ENCODE measurements at places on chromosomes 5 and 9.

DNA sequence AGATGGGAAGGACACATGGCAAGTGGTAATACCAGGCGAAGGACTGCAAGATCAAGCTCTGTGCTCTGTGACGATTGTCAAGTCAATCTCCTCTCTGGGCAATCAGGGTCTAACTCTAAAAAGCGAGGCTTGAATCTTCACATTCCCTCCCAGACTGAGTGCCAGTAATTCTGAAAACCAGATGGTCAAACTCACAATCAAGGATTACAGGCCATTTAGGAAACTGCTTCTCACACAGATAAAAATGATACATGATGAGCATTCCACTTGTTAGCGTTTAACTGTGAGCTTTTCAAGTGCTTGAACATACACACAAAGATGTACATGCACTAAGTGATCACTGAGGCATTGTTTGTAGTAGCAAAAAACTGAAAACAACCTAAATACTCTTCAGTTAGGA, 210.1 kb downstream of the TRIM32 start:
- DNase-seq = no peak

- DNase-seq = no peak
Observed at GRCh38 chr9:101706261-101706798, 32.1 kb downstream of the GRIN3A start.

- DNase-seq = no peak
Observed at GRCh38 chr5:569358-569867, 42.7 kb upstream of the CEP72 start.

- DNase-seq = no peak
Observed at GRCh38 chr9:116653348-116654058, 33.6 kb upstream of the TRIM32 start.

DNA sequence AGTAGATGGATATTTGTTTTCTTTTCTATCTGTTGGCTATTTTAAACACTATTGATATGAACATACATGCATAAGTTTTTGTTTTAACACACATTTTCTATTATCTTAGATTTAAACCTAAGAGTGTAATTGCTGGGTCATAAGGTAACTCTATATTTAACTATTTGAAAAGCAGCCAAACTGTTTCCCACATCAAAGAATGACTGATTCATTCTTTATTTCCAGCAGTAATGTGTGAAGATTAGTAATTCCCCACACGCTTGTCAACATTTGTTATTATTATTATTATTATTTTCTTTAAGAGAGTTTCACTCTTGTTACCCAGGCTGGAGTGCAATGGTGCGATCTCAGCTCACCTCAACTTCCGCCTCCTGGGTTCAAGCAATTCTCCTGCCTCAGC, 1495.8 kb downstream of the EFNA5 start:
- DNase-seq = no peak

DNA sequence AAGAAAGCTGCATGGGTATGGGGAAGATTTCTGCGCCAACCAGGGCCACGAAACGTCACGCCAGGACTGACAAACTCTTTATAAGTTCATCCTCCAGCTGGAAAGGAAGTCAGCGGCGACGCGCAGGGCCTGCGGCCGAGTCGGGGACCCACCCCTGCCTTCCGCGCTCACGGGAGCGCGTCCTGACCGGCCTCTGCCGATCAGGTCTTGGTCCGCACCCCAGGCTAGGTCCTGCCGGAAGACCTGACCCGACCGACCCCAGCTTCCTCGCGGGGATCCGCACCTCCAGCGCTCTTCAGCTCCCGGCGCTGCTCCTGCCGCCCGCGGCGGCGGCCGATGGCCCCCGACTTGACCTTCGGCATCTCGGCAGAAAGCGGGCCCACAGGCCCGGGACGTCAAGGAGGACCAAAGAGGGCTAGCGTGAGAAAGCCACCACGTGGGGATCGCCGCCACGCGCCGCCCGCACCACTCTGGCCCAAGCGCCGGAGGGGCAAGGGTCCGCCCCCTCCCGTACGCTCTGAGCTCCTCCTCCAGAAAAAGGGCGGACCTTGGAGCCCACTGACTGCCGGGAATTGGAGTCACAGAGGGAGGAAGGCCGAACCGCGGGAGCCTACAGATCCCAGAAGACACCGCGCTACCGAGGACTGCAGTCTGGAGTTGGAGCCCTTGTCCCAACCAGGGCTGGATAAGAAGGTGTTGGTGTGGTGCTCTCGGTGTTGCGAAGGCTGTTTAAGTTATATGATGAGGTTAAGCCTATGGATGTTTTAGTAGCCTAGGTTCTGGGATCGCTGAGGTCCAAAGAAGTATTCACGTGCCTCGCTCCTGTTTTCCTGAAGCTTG, at the start of gene DIMT1:
DIMT1 (minus strand) TSS at position 495 of the 840 bp plus-strand sequence; CDS start at position 362, 133 bp downstream.
- peak; percentile 97 for DNase-seq

DNA sequence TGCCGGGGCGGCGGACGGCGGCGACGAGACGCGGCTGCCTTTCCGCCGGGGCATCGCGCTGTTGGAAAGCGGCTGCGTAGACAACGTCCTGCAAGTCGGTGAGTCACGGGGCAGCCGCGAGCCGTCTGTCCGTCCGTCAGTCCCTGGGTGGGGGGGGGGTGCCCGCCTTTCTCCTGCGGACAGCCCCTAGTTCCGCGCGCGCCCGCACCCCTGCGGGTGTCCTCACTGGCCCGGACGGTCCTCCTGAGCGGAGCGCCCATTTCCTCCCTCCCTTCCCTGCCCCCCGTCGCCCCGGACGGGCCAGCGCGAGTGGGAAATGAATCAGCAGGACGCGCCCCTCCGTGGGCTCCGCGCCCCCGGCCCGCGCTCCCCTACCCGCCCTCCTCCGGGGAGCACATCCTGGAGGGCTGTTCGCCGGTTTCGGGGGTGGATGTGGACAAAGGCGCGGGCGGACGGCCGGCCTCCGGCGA, 828 bp downstream of the ZSWIM6 start:
- peak; percentile 54 for DNase-seq

DNA sequence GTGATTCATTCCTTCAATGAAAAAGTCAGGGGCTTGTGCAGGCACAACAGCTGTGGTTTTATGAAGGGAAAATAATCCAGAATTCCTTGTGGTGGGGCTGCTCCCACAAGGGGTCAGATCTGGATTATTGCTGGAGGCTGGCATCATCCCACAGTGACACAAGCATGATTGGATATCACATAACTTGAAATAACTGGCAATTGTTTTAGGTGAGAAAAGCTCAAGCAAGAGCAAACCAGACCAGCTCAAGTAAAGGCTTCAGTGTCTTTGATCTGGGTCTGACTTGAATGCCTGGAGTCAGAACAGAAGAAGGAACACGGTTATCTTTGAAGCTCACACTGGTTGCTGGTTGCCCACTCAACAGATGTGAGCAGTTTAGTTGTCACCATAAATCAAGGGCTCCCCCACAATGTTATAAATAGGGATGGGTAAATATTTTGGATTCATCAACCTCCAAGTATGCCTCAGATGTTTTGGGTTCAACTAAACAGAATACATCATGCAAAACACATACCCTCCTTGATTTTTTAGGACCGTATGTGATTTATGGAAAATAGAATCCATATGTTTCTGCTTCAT, 3.1 kb upstream of the ZNF474 start:
- DNase-seq = no peak

DNA sequence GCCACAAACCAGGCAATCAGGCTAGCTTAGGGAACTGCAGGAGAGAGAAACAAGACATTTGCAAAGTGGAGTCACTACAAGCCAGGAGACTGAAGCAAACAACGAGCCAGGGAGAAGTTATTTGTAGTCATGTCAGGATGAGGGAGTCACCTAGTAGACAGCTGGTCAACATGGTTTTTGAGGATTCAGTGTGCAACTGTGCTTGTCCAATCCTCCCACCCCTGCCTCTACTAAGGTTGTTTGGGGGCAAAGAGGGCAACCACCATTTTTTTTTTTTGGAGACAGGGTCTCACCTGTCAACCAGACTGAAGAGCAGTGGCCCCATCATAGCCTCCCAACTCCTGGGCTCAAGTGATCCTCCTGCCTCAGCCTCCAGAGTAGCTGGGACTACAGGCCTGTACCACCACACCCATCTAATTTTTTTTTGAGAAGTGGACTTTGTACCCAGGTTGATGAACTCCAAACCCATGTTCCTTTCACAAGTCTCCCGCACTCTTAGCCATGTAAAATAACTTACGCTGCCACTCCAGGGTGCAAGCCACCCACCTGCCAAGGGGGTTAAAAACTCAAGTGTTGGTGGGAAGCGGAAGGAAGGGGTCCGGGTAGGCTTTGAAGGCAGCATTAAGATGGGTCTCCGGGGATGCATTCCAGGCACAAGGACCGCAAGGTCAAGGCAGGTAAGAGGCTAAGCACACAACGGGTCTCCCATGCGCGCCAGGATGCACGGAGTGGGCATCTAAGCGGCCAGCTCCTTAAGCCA, 995 bp downstream of the RPL35 start:
- no peak for DNase-seq

DNA sequence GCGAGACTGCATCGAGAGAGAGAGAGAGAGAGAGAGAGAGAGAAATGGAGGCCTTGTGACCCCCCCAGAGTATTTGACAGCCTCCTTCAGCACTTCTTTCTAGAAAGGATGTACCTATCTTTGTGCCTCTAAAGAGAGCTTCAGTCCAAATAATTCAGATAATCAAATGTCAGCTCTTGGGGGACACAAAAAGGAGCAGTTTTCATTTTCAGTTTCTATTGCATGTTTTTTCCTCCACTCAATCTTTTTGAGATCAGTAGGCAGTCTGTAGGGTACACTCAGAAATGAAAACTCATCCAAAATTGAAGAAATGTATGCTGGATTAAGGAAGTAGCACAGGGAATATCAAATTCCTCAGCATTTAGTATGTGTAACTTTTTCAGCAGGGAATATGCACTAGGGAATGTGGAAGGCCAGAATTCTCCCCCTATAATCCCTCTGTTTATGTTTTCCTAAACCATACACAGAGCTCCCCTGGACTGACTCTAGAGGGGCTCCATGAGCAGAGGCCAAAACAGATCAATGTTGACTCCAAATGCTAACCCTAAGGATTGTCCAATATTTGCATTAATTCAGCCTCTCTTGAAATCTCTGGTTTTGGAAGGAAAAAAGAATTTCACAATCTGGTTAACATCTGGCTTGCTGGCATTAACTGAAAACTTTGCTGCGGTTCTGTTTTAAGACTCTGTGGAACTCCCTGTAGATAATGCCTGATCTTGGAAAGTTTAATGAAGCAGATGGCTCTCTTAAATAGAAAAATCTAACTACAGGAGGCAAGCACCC, 250.1 kb downstream of the CEMIP2 start:
- DNase-seq = no peak

- DNase-seq = no peak
Observed at GRCh38 chr9:93243112-93243511, 59.2 kb downstream of the WNK2 start.

DNA sequence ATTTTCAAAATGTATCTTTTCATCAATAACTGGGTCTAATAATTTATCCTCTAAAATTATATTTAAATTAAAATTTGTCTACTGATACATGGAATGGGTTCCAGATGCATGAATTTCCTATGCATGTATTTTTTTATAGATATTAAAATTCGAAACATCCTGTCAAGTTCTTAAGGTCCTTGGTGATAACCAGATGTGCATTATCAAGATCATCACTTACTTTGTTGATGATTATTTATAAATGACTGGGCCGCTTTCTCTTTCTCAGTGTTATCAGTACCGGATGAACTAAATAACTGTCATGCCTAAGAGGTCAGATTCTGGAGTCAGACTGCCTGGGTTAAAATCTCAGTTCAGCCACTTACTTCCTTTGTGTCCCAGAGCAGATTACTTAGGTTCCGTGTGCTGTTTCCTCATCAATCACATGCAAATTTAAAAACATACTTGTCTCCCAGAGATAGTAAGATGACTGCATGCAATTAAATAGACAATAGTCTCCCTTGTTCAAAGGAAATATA, 124.3 kb downstream of the TEX10 start:
- DNase-seq = no peak

DNA sequence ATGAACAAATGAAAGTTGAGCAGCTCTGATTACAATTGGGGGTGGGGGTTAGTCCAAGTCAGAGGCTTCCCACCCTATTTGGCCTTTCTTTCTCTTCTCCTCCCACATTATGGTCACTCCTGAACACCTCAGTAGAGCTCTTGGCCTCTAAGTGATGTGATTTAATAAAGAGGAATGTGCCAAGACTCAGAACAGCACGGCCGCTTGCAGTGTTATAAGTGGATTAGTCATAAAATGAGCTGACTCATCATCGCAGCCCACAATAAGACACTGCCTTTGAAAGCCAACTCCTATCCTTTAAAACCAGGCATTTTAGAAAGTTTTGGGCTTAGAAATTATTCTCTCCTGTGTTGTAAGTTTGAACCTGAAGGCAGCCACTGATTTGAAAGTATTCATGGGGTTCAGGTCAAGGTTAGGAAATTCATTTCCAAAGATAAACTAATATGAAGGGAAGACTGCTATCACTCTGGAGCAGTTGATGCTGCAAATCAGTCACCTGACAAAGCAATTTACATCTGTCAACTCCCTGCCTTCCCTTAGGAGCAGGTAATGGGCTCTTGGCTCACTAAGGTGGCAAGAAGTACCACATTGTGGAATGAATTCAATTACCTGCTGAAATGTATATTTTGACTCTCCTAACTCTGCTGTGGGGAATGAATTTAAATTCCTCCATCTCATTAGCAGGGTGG, 283.6 kb upstream of the NMUR2 start:
- DNase-seq = peak; percentile 70

- DNase-seq = no peak
Observed at GRCh38 chr5:74179701-74180100, 460.8 kb downstream of the ENC1 start.

DNA sequence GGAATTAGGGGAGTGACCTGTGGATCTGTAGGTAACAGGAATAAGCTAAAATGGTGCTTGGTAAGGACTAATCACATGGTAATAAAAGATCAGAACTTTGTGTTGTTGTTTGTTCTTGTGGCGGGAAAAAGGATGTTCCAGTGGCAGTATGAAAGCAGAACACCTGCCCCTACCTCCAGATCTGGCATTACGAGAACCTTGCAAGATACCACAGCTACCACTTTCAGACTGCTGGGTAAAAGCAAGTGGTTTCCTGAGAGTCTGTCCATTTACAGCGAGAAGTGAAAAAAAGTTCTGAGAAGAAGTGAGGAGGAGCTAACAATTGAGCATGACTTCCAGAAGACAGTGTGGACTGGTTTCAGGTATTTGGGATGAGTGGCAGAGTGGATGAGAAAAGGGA, 252.5 kb downstream of the TLE4 start:
- DNase-seq = no peak

GRCh38 chr5:21831145-21831787, 1021.9 kb downstream of the CDH12 start:
- DNase-seq = no peak

DNA sequence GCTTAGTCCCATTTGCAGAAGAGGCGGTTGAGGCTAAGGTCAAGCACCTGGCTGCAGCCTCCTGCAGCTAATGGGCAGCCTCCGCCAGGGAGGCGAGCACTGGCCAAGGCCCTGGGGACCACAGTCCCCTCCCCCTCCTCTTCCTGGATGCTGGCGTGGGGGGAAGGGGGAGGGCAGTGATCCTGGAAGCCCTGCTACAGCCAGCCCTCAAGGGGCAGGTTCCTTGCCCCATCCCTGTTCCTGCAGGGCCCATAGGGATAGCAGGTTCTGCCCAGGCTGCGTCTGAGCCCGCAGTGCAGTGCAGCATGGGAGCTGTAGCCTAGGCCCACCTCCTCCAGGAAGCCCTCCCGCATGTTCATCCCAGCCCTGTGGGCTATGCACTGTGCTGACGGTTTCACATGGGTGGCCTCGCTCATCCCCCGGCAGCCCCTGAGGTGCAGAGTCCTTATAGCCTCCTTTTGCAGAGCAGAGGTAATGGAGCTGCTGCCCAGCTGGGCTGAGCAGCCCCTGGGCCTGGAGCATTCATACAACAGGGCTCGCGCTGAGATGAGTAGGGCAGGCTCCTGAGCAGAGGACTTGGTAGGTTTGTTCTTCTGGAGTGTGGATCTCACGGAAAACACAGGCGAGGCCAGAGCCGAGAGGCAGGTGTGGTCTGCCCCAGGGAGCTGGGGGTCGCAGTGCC, 36.0 kb downstream of the KCNT1 start:
- DNase-seq = no peak

All from thyroid gland (tissue), 4 donors.